ENCODE measurements at places on chromosomes 13 and 19. TPM values are rescaled to one million over a fixed set of nuclear protein-coding genes. Genes with fewer than 3 reads are reported as not detected.

The SHD gene
- not detected for total RNA-seq

The APOC4 gene
- not detected for total RNA-seq

The SERTM1 gene
- total RNA-seq, result not detected

The ELAVL1 gene
- total RNA-seq, result 80.5 TPM

The FCHO1 gene
- total RNA-seq, result 0.49 TPM

The PLPPR3 gene
- 6.0 TPM for total RNA-seq

The BCL3 gene
- total RNA-seq, result 14.9 TPM

DNA sequence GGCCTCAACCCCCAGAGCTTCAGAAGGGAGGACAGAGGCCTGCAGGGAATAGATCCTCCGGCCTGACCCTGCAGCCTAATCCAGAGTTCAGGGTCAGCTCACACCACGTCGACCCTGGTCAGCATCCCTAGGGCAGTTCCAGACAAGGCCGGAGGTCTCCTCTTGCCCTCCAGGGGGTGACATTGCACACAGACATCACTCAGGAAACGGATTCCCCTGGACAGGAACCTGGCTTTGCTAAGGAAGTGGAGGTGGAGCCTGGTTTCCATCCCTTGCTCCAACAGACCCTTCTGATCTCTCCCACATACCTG lies 969 bp upstream of the CEACAM5 start:
- no peak for DNase-seq

GRCh38 chr19:1856345-1856697 lies 7.1 kb downstream of the KLF16 start:
- no peak for DNase-seq

GRCh38 chr13:25860862-25861261 lies 191.0 kb downstream of the SHISA2 start:
- no peak for DNase-seq

DNA sequence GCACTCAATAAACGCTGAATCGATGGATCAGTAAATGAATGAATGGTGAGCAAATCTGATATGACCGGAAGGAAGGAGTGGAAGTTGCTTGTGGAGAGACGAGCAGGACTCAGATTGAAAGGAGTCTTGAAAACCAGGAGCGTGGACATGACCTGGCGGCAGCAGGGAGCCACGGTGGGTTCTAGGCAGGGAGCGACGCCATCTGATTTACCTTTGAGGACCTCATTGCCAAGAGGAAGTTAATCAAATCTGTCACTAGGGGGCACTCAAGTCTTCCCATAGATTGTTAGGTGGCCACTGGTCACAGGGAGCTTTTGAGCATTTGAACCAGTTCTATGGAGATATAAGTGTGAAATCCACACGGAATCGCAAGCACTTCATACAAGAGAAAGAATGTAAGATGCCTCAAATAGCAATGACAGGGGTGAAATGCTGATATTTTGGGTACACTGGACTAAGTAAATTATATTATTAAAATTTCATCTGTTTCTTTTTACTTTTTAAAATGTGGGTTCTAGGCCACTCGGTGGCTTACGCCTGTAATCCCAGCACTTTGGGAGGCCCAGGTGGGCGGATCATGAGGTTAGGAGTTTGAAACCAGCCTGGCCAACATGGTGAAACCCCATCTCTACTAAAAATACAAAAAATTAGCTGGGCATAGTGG lies 9.2 kb upstream of the FBN3 start:
- DNase-seq, result no peak

- no peak for DNase-seq
Observed at GRCh38 chr19:19559931-19560330, 21.9 kb downstream of the CILP2 start.

GRCh38 chr19:51372649-51373504 lies at the start of gene NKG7:
Gene NKG7, minus strand, starts transcription at chr19:51372654. Its CDS starts 119 bp downstream, at chr19:51372535.
- peak; percentile 6 for DNase-seq

DNA sequence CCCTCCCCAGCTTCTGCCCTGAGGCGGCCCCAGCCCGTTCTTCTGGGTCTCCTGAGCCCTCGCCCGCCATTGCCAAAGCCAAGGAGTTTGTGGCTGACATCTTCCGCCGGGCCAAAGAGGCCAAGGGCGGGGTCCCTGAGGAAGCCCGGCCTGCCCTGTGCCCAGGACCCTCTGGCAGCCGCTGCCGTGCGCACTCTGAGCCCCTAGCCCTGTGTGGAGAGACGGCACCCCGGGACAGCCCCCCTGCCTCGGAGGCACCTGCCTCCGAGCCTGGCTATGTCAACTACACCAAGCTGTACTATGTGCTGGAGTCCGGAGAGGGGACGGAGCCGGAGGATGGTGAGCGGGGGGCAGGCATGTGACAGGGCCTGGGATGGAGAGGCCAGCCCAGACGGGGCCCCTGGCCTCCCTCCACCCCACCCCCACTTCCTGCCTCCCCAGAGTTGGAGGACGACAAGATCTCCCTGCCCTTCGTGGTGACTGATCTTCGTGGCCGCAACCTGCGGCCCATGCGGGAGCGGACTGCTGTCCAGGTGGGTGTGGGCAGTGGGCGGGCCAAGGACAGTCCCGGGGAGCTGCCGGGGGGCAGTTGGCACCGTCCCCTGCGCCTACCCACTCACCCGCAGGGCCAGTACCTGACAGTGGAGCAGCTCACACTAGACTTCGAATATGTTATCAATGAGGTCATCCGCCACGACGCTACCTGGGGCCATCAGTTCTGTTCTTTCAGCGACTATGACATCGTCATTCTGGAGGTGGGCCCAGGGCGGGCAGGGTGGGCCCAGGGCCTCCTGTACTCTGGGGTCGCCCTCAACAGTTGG lies 7.0 kb downstream of the DCAF15 start:
- DNase-seq, result no peak

GRCh38 chr19:1003283-1003682 lies 3.1 kb downstream of the GRIN3B start:
- no peak for DNase-seq

DNA sequence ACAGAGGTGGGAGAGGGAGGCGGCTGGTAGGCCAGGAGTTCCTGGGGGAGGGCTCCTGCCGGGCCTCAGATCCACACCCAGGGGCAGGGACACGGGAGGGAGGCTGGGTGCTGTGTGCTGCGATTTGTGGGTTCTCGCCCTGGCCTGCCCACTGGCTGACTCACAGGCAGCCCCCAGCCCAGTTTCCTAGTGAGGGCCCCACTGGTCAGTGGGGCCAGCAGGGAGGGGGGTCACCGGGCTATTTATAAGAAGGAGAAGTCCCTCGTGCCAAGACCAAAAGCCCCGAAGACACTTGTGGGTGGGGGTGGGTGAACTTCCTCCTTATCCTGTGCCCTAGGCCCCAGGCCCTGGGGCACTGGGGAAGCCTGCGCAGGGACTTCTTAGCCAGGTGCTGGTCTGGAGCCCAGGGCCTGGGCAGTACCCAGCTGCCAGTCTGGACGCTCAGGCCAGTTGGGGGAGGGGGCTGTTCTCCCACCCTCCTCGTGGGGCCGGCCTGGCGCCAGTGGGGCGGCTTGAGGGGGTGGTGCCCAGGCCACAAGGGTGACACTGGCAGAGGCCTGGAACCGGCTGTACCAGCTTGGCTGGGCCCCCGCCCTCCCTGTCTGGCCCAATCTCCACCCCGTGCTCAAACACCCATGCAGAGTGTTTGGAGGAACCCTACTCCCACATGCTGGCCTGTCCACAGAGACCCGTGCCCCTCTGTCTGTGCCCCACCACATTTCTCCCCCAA lies 5.0 kb upstream of the JUNB start:
- DNase-seq, result no peak

- no peak for DNase-seq
Observed at GRCh38 chr13:84192125-84192524, 309.9 kb upstream of the SLITRK1 start.

DNA sequence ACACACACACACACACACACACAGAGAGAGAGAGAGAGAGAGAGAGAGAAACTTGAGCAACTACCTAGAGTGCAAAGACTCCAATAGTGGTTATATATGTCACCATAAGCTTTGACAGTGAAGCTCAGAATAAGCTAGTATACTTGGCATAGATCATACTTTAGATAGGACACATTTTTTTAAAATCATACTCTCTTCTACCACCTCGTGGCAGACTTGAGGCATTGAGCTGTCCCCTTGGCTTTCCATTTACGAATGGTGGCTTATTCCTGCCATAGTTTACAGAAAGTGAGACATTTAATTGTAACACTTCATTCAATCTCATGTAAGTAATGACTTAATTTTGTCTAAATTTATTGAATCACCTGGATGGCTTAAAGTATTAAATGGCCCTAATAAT lies 108.2 kb downstream of the EDNRB start:
- no peak for DNase-seq

- DNase-seq, result no peak
Observed at GRCh38 chr13:66543780-66544179, 686.4 kb downstream of the PCDH9 start.
